ENCODE measurements at places on chromosomes 2 and 18.

- DNase-seq, result peak; percentile 44
Observed at GRCh38 chr2:225668606-225669266, 269.2 kb downstream of the NYAP2 start.

DNA sequence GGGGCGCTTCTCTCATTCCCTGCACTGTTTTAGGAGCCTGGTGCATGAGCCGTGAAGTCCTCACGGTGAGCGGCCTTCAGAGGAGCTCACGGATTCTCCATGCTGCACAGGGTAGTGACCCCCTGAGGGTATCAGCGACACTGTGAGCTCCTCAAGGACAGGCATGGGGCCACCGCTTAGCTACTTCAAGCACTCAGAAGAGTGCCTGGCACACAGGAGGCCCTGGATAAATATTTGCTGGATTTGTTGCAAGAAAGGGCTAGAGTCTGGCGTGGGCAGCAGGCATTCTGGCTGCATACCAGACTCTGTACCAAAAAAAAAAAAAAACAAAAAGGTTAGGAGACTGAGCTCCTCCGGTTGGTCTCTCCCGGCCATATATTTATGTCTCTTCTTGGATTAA lies 5.7 kb upstream of the MBP start:
- no peak for DNase-seq

DNA sequence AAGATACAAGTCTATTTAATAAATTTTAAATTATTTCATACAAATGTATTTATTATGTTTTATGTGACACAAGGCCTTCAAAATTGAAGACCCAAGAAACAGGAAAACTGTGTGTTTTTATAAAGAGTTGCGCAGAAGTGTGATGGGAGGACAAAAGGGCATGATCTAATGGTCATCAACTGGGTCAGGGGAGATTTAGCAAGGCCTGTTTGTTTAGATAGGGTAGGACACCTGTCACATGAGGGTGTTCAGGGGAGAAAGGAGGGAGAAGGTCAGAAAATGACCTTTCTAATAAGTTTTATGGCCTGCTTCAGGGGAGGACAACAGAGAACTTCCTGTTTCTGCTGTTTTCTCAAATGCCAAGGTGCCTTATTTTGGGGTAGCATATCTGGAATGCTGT lies 528.8 kb downstream of the STK39 start:
- no peak for DNase-seq

GRCh38 chr2:239824866-239825704 lies 200.1 kb downstream of the NDUFA10 start:
- DNase-seq, result no peak

DNA sequence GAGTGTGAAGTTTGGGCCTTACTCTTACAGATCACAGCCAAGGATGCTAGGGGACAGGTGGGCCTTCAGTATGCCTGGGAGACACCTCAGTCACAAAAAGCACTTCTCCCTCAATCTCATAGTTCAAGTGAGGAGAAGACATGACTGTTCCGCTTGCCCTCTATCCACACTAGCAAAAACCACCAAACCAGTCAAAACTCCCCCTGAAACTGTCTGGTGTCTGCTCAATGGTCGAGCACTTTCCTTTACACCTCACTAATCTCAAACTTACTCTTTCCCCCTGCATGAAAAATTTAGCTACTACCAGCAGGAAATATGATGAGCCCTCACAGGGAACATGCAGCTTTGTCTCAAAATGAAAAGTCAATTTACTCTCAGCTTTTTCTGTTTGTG lies 232.2 kb downstream of the TRIB2 start:
- no peak for DNase-seq

All from CD4-positive, alpha-beta T cell treated with Interleukin-2 at 100 ng/mL for 4 hours (primary cell).